ENCODE measurements at places on chromosomes 2 and 18. TPM values are rescaled to one million over a fixed set of nuclear protein-coding genes. Genes with fewer than 3 reads are reported as not detected.

DNA sequence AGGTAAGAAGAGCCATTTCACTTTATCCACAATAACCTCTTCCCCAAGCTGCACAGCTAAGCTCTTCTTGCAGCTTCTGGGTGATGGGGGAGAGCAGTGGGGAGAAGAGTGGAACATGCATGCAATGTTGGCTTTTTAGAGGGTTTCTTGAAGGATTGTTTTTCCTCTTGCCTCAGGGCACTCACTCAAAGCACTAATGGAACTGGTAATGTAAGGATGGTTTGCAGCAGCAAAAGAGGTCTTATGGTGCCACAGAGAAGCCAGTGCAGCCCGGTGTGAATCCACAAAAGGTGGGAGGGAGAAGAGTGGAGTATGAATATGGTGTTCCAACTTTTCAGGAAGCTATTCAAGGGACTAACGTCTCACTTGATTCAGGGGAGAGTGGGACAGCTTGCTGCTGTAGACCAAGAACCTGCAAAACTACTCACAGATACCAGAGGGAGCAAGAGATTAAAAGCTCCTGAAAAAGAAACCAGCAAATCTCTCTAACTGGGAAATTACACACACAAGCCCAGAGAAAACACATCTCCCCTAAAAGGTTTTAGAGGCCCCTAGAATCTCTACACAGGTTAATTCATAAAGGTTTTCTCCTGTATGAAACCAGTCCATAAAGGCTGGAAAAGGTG lies 116.4 kb downstream of the CHN1 start:
- DNase-seq, result no peak
- H3K27ac ChIP-seq, result no peak overlapping the region
- H3K36me3 ChIP-seq, result no peaks in the 10 kb centered on the region
- H3K4me1 ChIP-seq, result no peaks in the 10 kb centered on the region
- no peaks in the 10 kb centered on the region for H3K27me3 ChIP-seq
- no peak overlapping the region for H3K4me3 ChIP-seq

GRCh38 chr2:2127467-2127866 lies 203.6 kb downstream of the MYT1L start:
- H3K27me3 ChIP-seq, result peaks cover 5% of the 10 kb centered on the region
- H3K4me1 ChIP-seq, result no peaks in the 10 kb centered on the region
- no peaks in the 10 kb centered on the region for H3K36me3 ChIP-seq
- no peak overlapping the region for H3K27ac ChIP-seq

DNA sequence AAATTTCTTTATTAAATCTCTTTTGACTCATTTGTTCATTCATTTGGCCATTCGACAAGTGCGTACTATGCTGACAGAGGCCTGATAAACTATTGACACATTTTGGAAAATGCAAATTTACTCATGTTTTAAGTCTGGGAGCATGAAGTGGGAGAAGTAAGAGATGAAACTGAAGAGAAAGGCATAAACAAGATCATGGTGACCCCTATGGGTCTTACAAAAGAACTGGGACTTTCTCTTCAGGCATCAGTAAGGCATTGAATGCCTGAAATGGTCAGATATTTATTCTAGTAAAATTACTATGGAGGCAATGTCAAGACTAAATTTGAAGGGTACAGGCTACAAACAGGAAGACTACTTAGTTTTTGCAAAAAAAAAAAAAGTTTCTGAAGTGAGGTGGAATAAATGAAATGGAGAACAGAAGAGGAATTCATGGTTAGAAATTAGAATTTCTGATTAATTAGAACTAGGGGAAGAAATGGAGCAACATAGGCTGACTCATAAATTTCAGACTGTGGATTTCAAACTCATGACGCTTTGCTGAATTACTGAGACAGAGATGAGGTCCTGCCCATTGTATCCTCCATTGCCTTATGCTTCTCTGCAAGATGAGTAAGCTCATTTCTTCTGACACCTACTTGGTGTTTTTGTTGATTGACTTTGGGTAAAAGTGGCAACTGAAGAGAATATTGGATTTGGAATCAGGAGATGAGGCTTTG lies 32.7 kb downstream of the VSNL1 start:
- H3K4me1 ChIP-seq, result no peaks in the 10 kb centered on the region
- H3K27me3 ChIP-seq, result no peaks in the 10 kb centered on the region
- no peak overlapping the region for H3K27ac ChIP-seq
- no peaks in the 10 kb centered on the region for H3K36me3 ChIP-seq

GRCh38 chr2:239052798-239053665 lies 205.1 kb downstream of the TWIST2 start:
- no peaks in the 10 kb centered on the region for H3K4me1 ChIP-seq
- H3K36me3 ChIP-seq, result no peaks in the 10 kb centered on the region
- no peak overlapping the region for H3K27ac ChIP-seq
- H3K27me3 ChIP-seq, result no peaks in the 10 kb centered on the region
- no peak overlapping the region for H3K4me3 ChIP-seq

DNA sequence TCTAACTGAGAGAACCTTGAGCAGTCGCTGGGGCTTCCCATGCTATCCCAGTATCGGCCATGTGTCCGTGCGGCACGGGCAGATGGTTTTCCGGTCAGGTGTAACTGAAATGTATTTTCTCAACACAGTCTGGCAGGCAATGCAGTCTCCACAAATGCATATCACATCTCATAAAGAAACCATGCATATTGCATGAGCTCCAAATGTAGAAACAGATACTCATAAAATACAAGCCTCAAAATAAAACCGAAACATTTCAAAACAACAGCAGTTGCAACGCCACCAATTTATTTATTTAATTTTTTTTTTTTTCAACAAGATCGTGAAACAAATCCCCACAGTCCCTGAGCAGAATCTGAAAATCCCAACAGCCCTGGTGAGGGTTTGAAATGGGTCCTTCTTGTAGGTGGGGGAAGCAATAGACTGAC lies 299.4 kb downstream of the LPIN1 start:
- H3K36me3 ChIP-seq, result no peaks in the 10 kb centered on the region
- H3K4me3 ChIP-seq, result no peak overlapping the region
- no peak overlapping the region for H3K27ac ChIP-seq
- no peaks in the 10 kb centered on the region for H3K4me1 ChIP-seq
- DNase-seq, result no peak

DNA sequence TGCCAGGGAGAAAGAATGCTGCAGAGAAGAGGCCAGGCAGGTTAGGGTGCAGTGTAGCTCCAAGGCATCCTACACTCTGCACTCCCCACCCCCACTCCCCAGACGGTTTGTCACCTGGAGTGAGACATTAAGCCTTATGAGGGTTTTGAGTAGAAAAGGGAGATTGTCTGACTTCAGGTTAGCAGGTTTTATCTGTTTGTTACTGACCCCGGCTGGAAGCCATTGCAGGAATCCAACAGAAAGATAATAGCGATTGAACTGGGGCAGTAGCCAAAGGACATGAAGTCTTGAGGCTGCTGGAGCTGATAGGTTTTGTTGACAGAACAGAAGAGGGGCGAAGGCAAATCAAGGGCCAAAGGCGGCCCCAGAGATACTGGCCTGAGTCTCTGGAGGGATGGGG lies 36.0 kb upstream of the OR6B3 start:
- no peaks in the 10 kb centered on the region for H3K4me1 ChIP-seq
- no peaks in the 10 kb centered on the region for H3K36me3 ChIP-seq
- no peak overlapping the region for H3K4me3 ChIP-seq
- H3K27ac ChIP-seq, result no peak overlapping the region
- DNase-seq, result no peak

DNA sequence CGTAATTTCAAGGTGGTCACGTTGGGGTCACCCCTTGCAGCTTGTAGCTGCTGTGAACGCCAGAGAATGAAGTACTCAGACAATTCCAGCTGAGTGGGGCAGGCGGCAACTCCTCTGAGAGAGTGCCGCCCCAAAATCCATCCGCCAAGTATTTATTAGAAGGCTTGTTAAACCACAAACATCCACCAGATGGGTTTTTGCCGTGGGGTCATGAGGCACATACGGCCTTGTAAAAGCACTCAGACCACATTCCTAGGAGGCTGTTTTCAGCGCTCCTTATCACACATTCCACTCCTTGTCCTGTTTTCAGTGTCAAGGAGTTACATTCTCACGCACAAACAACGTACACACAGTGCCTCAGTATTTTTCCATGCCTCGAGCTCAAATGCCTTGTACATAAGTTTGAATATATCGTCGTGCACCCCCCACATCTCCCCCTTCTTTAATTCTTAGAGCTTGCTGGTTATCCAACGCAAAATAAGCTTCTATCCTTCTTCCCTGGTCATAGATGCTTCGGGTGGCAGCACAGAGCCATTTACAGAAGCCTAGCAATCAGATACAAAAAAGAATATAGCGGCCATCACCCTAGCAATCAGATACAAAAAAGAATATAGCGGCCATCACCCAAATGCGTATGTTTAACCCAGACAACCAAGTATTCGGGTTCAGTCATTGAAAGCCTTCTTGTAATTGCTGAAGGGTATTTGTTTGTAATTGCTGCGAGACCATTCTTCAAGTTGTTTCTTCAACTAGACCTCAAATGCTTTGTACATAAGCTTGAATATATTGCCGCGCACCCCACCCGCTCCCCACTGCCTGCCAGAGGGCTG lies 7.3 kb downstream of the ALPP start:
- peaks cover 22% of the 10 kb centered on the region for H3K27me3 ChIP-seq
- H3K36me3 ChIP-seq, result no peaks in the 10 kb centered on the region
- H3K27ac ChIP-seq, result no peak overlapping the region
- DNase-seq, result no peak

DNA sequence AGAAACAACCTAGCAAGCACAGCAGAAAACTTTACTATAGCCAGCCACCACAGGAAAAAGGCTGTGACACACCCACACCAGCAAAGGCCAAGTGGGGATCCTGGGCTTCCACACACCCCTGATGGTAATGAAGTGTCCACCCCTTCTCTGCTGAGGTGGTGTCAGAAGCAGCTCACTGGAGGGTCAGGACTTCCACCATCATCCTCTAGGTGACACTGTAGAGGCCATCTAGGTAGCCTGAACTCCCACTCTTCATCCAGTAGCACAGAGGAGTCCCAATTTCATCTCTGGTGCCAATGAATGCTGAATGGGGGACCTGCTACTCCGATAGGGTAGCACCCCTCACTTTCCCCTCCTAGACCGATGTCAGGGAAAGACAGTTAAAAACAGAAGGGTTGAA lies 1544.4 kb downstream of the LRP1B start:
- DNase-seq, result no peak
- H3K27ac ChIP-seq, result no peak overlapping the region
- no peaks in the 10 kb centered on the region for H3K27me3 ChIP-seq
- no peak overlapping the region for H3K4me3 ChIP-seq
- H3K4me1 ChIP-seq, result no peaks in the 10 kb centered on the region

DNA sequence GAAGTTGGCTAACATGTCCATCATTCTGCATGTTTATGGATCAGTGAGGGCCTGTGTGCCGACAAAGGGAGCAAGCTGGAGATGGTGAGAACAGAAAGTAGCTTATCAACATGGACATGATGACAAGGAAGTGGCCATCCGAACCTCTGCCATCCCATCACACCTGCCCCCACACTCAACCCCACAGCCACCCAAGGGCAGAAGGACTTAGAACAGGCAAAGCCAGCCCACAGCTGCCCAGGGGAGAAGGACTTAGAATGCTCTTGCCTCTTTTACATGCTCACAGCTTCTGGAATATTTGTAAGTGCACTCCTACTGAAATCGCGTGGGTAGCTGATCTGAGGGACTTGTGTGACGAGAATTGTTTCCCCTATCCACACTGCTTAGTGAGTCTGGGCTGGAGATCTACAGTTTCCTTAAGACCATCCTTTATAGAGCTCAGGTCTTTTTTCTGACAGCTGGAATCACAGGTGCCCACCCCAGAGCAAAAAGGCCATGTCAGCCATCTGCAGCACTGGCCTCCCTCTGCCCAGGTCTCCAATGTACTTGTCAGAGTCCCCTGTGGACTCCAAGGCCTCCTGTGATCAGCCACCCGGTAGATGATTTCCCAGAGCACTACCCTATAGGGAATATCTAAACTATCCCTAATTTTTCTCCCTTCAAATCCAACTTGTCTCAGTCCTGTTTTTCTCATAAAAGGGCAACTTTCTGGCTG lies 154.1 kb downstream of the SMAD7 start:
- H3K27ac ChIP-seq, result no peak overlapping the region
- H3K4me3 ChIP-seq, result no peak overlapping the region
- no peaks in the 10 kb centered on the region for H3K27me3 ChIP-seq
- no peak for DNase-seq
- no peaks in the 10 kb centered on the region for H3K36me3 ChIP-seq

DNA sequence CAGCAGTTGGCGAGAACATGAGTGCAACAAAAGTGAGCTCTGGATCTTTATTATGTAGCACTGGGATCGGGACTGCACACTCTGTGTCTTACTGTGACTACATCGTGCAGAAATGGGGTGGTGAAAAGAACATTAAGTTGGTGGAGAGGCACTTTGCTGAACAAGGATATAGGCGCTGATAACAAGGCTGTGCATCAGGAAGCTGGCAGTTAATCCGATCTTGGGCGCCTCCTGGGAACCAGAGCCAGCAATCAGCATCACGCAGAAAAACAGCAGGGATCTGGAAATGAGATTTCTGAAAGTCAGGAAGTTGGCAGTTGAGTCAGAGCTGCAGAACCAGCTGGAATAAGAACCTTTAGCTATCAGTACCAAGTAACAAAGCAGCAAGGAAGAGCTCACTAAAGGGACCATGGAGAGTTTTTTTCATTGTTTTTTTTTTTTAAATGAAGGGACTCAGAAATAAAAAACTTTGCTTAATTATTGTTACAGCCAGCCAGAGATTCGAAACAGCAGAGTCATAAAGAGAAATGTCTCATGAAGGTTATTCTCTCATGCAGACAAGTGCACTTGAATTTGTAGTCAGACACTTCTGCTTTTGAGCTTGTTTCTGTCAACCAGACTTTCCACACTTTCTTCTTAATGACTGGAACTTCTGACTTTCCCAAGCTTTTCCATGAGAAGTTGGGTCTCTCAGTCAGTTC lies 22.8 kb upstream of the MYO3B start:
- peaks cover 14% of the 10 kb centered on the region for H3K4me1 ChIP-seq
- DNase-seq, result peak; percentile 61
- no peak overlapping the region for H3K4me3 ChIP-seq

The SS18 gene
- total RNA-seq, result 66.5 TPM

The IL1R1 gene
- total RNA-seq, result 2.5 TPM

The TDRD15 gene
- 0.07 TPM for total RNA-seq
